IPS DF 19.7 (cell line): ENCODE measurements at places on chromosomes 12 and 14.

- DNase-seq, result no peak
Measured at GRCh38 chr12:78331181-78331580, 500.5 kb downstream of the NAV3 start.

- DNase-seq, result no peak
Measured at GRCh38 chr14:100252684-100253083, 13.7 kb downstream of the YY1 start.

DNA sequence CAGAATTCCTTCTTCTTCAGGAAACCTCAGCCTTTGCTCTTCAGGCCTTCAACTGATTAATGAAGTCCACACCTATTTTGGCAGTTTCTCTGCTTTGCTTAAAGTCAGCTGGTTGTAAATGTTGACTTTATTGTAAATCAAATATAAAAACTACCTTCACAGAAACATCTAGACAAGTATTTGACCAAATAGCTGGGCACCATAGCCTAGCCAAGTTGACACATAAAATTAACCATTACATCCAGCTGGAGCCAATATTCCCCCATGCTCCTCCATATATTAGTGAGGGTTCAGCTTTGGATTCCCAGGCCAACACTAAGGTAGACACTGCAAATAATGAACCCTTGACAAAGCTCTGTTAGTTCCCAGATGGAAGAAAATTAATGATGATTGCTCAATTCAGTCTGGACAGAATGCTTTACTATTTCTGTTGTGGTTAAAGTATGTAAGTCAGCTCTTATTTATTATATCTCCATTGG is 125.5 kb downstream of the ZFP36L1 start:
- DNase-seq, result no peak

GRCh38 chr12:28780096-28780495 is 369.0 kb upstream of the FAR2 start:
- no peak for DNase-seq

DNA sequence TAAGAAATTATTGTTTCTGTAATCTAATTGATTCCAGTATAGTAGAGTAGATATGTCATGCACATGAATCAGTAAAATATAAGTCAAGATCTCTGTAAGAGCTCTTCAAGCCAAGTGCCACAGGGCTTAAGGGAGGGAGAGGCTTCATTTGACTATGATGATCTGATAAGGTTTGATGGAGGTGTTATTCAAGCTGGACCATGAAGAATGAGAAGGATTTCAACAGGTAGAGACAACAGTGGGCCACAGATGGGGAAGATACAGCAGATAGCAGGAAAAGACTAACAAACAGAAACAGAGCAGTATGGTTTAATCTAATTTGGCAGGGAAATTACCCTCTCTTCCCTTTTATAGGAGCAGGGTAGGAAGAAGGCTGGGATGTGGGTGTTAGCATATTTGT is 40.6 kb upstream of the FKBP4 start:
- DNase-seq, result no peak

DNA sequence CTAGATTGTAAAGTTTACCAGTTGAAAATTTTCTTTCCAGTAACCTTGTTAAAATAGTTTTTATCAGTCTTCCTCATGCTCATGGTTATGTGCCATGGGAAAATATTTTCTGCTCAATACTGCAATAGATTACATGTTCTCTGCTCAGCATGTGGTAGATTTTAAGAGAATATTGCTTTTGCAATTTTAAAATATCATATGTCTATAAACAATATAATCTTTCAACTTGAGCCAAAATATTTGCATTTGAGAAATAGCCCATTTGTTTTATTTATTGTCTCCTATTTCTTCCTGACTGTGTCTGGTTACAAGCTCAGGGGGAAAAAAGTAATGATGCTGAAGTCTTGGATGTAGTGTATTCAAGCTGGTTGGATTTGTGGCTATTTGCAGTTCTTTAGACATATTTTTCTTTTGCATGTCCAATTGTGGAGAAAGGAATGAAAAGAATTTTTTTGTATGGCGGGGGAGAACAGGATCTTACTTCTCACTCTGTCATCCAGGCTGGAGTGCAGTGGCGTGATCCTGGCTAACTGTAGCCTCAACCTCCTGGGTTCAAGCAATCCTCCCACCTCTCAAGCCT is 342.6 kb upstream of the NAV3 start:
- DNase-seq, result no peak

DNA sequence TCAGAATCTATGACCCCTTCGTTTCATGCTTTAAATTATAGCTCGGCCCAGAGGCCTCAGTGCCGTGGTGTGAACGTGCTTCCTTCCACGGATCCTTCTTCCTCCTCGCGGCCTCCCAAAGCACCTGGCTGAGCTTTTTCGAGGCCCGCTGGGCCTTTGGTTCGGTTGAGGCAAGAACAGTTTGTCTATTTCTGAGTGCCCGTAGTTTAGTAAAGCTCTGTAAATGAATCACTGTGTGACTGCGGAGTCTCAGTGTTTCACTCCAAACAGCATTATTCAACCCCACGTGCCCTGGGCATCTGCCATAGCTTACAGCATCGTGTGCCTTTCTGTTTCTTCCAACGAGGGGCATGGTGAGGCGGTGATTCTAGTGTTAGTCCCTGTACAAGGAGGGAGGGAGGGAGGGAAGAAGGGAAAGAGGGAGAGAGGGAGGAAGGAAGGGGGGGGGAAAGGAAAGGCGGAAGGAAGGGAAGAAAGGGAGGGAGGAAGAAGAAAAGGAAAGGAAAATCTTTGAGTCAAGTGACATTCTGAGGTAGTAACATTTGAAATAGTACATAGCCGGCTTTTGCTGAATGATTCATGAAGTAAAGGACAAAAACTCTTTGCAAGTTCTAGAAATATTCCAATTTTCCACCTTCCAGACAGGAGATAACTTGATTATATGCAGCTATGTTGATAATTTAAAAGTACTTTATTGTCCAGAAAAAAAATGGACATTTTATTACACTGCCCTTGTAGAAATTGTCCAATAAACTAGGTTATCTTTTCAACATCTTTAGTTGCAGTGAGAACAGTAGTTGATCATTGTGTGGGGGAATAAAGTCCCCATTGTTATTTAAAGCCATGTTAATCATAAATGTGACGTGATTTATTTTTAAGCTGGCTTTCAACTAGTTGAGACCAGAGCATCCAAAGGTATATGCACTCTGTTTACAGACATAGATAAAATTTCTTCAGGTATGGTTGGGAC is 1.2 kb upstream of the TRIM9 start:
- no peak for DNase-seq

- no peak for DNase-seq
Measured at GRCh38 chr14:100091386-100091785, 26.2 kb downstream of the EVL start.

DNA sequence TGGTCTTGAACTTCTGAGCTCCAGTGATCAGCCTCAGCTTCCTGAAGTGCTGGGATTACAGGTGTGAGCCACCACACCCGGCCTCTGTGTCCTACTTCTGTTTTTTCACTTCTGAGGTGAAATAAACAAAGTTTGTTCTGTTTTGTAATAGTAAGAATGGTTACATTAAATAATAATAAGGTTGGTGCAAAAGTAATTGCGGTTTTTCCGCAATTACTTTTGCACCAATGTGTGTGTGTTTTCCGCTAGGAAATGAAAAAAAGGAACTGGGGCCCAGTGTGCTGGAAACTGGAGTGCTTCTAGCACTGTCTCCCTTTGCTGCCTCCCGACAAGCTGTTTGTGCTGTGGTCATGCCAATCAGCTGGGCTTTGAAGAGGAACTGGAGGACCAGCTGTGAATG is 140.9 kb downstream of the NTS start:
- no peak for DNase-seq

DNA sequence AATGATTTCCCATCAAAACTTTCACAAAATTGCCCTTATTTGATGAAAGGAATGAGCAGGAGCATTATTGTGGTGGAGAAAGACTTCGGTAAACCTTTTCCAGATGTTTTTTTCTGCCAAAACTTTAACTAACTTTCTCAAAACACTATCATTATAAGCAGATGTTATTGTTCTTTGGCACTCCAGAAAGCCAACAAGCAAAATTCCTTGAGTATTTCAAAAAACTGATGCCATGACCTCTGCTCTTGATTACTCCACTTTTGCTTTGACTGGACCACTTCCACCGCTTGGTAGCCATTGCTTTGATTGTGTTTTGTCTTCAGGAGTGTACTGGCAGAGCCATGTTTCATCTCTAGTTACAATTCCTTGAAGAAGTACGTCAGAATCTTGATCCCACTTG is 29.7 kb upstream of the RAB21 start:
- DNase-seq, result no peak

DNA sequence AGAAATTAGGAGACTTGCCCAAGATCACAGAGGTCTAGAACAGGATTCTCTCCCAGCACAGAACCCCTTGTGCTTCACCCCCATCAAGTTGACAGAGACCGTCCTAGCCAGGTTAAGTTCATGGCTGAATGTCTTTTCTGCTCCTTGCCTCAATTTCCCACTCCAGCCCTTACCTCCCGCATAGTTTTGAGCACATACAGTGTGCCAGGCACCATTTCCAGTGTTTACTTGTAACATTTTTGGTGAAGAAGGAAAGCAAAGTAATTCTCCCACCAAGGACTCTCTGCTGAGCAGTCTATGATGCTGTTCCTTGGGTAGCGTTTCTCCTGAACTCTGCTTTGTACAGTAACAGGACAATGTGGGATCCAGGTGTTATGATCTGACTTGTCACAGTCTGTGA is 1.2 kb downstream of the ABHD4 start:
- no peak for DNase-seq

- no peak for DNase-seq
Measured at GRCh38 chr12:19910681-19911080, 457.7 kb upstream of the PDE3A start.

- no peak for DNase-seq
Measured at GRCh38 chr12:21456291-21456780, 18.9 kb downstream of the PYROXD1 start.

DNA sequence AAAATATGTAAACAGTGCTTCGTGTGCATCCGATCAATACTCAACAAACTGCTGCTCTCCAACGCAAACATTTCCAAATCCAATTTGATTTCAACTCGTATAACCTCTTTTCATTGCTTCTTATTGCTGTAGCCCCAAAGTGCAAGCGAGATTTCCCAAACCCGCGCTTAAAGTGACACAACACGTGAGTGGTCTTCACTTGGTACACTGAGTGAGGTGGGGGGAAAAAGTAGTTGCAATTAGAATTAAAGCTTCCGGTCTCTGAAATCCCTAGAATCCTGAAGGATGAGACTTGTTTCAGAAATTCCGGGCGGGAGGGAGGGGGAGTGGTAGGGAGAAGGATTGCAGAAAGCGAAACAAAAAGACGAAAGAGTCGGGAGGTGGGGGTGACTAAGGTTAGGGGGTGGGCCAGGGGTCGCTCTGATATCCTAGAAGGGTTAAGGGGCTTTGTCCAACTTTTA is 387.5 kb downstream of the BCAT1 start:
- no peak for DNase-seq

GRCh38 chr14:101060171-101060601 is 156.7 kb upstream of the RTL1 start:
- no peak for DNase-seq

GRCh38 chr14:88848571-88848970 is 24.1 kb downstream of the TTC8 start:
- no peak for DNase-seq

DNA sequence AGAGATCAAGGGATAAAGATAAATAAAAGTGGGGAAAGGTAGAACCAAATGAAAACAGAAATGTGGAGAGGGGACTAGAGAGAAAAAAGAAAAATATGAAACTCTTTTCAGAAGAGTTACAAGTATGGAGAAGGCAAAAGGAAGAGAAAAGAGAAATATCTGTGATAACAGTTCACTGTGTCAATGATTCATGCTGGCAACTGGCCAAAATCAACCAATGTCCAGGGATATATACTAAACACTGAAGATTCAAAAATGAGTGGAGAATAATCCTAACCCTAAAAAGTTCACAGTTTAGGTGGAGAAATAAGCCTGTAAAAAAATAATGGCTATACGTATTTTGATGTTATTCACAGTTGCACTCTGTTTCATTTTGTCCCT is 372.3 kb upstream of the KITLG start:
- DNase-seq, result no peak

DNA sequence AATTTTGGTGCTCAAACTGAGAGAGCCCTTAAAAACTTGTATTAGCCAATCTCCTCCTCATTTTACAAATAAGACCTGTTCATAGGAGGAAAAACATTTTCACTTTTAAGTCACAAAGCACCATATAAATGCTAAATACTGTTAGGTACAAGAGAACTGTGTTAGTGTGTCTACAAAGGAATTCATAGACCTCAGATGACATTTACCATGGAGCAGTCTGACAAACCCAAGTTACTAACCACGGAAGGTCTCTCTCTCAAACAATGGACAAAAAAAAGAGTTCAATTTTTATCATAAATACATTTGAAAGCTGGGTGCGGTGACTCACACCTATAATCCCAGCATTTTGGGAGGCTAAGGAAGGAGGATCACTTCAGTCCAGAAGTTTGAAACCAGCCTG is 10.0 kb downstream of the SBNO1 start:
- no peak for DNase-seq

DNA sequence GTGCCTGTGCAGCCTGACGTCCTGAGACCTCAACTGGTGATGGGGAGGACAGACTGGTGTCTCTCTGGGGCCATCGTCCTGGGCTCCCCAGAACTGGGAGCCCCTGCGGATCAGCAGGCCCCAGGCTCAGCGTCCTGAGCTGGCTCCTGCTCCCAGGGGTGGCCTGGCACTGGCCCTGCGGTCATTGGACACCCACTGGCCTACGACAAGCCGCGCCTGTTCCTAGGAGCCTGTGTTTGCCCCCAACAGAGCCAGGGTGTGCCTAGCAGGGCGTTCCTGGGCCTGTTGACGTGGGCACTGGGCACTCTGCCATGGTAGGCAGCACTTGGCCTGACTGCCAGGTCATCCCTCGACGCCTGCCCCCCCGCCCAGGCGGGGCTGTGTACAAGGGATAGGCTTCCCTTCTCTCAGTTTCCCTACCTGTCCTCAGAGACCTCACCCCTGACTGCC is 8.4 kb downstream of the ADSS1 start:
- DNase-seq, result no peak

GRCh38 chr14:72402377-72402772 is 470.1 kb downstream of the RGS6 start:
- no peak for DNase-seq

DNA sequence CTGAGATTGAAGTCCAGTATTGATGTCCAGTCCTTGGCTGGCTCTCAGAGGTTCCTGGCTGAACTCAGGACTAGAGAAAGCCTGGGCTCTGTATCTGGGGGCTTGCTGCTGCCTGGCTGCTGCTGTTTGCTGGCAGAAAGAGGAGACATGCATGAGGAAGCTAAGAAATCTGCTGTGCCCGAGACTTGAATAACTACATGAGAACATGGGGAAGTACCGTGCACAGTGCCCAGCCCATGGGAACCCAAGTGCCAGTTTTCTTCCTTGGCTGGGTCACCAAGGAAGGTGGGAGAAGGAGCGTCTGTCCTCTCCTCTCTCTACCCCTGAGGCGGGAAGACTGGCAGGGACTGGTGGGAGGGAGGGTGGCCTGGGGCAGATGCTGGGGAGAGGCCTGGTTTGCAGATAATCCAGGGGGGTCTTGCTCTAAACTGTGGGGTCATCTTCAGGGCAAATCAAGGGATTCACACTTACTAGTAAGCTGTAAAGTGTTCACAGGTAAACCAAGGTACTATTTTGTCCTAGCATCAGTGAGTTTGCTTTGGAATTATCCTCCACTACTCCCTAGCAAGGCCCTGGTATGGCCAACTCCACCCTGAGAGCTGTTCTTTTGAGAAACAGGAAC is 13.8 kb upstream of the ZFP36L1 start:
- DNase-seq, result no peak
